PC-3 (cell line): ENCODE measurements at places on chromosomes 5 and 9.
A peak's percentile ranks its signal among the peaks of the same experiment; 100 is the strongest.

DNA sequence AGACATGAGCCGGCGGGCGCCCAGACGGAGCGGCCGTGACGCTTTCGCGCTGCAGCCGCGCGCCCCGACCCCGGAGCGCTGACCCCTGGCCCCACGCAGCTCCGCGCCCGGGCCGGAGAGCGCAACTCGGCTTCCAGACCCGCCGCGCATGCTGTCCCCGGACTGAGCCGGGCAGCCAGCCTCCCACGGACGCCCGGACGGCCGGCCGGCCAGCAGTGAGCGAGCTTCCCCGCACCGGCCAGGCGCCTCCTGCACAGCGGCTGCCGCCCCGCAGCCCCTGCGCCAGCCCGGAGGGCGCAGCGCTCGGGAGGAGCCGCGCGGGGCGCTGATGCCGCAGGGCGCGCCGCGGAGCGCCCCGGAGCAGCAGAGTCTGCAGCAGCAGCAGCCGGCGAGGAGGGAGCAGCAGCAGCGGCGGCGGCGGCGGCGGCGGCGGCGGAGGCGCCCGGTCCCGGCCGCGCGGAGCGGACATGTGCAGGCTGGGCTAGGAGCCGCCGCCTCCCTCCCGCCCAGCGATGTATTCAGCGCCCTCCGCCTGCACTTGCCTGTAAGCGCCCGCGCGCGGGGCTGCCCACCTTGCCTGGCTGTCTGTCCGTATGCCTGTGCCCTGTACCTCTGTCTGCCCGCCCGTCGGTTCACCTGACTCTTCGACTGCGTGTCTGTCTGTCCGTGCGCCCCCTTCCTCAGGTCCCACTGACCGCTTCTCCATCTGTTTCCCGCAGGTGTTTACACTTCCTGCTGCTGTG is 412 bp downstream of the FGF18 start:
- DNase-seq: no peak

DNA sequence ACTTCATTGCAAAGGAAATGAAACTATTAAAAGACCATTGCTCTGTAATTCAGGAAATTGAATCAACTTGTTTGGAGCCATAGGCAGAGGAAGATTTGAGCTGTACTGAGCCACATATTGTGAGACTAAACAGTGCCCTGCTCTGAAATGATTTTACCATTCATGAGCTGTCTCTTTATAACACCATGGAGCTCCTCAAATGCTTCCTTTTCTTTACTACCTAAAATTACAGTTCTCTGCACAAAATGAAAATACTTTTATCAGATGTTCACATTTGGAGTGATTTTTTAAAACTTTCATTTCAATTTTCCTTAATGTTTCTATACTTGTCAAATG is 97.9 kb downstream of the NLN start:
- no peak for DNase-seq

- DNase-seq: no peak
Observed at GRCh38 chr9:108980893-108981292, 32.4 kb downstream of the CTNNAL1 start.

DNA sequence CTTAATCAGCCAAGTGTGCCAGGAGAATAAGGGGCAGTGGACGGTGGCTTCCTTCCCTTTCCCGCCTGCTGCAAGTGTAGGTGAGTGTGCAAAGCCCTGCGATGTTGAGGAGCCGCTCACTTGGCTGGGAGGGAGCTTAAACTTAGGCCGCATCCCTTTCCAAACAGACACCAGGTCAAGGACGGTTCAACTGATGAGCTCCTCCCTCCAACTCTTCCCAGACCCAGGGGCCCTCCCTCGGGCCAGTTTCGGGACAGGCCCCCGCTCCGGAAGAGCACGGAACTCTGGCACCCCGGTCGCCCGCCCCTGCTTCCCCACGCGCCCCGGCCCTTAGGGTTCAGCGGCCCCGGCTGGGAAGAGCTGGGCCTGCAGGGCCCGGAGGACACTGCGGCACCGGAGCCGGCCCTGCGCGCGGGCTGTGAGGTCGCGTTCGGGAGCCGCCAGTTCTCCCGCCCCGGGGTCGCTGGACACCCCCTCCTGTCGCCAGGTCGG is 481 bp downstream of the MRPL36 start:
- DNase-seq: no peak

- DNase-seq: no peak
Observed at GRCh38 chr9:20722221-20722620, 38.2 kb downstream of the FOCAD start.

DNA sequence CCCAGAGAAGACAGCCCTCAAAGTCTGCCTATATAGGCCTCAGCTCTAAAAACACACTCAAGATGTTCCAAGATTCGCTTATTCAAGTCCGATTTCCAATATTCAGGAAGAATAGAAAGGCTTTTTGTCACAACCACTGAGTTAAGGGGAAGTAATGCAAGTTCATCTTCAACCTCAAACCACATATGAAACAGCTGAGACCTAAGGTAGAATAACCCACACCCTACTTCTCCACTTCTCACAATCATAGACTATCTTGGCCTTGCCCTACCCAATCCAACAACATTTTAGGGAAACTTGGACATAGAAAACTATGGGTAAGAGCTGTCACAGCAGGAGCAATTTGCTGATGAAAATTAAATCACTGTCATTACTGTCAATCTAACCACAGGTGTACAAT is 152.0 kb upstream of the LRRTM2 start:
- DNase-seq: no peak

DNA sequence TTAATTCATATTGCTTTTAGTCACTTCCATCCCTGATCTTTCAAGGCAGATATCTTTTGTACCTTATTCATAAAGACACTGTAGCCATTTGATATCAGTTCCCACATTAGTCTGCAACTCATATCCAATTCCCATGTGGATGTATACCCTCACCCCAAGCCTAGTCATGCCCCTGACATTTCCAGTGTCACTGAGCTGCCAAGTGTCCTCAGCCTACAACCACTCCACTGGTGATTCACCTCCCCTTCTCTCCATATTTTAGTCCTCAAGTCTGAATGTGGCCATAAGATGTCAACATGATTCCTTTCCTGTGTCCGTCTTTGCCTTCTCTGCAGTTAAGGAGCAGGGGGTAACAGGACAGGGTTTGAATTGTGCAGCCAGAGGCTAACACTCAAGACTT is 346.9 kb downstream of the RAB3C start:
- DNase-seq: no peak

GRCh38 chr5:34627794-34628193 is 28.3 kb upstream of the RAI14 start:
- peak; percentile 31 for DNase-seq

DNA sequence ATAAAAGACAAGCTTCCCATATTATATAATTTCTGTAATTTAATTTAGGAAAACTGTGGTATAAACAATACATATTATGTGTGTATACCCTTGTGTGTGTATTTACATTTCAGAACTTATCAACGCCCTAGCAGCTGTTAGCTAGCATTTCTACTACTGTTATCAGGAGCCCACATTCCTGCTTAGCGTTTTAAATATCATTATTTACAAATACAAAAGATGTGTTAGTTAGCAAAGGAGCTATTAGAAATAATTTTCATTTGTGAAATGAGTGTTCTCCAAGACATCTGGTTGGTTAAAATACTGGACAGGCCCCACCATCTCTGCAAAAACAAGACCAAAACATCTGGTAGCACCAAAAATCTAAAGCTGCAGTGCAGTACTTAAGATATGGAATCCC is 48.0 kb downstream of the EPB41L4A start:
- no peak for DNase-seq

- no peak for DNase-seq
Observed at GRCh38 chr5:174189654-174190541, 144.4 kb downstream of the NSG2 start.

DNA sequence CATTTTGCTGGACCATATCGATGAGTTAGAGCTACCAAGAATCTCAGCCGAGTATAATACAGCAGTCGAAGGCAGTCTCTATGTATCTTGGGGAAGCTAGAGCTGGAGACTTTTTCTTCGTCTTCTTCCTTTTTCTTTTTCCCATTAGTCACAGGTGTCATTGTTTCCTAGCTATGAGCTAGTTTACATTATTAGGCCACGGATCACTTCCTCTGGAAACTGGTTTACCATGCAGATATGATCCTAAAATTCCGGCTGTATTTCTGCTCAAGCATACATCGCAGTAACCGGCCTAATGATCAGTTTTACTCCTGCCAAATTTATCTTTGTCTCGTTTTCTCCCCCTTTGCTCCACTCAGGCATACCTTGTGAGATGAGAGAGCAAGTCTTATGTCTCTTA is 312.8 kb downstream of the ARHGAP26 start:
- DNase-seq: peak; percentile 52

- DNase-seq: peak; percentile 94
Observed at GRCh38 chr9:96884443-96884842, 30.1 kb upstream of the ZNF782 start.

- DNase-seq: no peak
Observed at GRCh38 chr9:106906129-106906528, 43.2 kb downstream of the ZNF462 start.

GRCh38 chr5:149407323-149408251 is 28.5 kb upstream of the IL17B start:
- no peak for DNase-seq

- peak; percentile 91 for DNase-seq
Observed at GRCh38 chr9:132647355-132647754, 22.4 kb downstream of the DDX31 start.

DNA sequence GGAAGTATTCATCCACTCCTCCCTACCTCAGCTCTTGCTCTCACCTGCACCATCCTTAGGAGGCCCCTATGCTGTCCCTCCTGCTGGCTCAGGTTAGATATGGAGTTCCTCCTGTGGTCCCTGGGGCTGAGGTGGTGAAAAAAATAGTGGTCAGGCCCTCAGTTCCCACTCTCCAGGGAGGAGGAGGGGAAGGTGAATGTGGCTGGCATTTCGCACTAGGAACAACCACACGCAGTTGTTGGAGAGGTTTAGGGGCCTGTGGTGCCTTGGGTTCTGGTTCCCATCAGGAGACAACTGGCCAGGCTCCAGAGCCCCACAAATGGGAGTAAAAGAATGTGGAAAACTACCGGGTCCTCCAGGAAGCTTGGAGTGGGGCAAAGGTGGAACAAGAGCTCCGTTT is 81.7 kb upstream of the HSPA9 start:
- DNase-seq: no peak

DNA sequence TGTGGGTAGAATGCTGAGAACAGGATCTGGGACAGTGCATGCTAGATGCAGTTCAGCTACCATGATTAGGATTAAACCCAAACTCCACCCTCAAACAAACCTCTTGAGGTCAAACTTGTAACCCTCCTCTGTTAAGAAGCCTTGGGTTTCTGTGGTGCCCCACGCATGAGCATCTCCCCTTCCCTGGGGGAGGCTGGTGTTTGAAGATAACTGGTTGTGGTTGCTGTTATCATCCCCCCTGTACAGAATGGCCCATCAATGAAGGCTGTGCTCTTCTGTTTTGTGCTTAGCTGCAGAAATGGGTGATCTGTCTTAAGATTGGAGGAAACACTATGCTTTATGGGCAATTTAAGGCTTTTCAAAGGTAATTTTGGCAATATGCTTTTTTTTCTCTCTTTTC is 4.4 kb upstream of the DAB2IP start:
- no peak for DNase-seq

- no peak for DNase-seq
Observed at GRCh38 chr9:15249981-15250380, 57.0 kb downstream of the TTC39B start.

GRCh38 chr9:101585740-101586139 is 9.0 kb downstream of the PPP3R2 start:
- no peak for DNase-seq

GRCh38 chr9:127835991-127836516 is 18.4 kb downstream of the ENG start:
- DNase-seq: no peak

DNA sequence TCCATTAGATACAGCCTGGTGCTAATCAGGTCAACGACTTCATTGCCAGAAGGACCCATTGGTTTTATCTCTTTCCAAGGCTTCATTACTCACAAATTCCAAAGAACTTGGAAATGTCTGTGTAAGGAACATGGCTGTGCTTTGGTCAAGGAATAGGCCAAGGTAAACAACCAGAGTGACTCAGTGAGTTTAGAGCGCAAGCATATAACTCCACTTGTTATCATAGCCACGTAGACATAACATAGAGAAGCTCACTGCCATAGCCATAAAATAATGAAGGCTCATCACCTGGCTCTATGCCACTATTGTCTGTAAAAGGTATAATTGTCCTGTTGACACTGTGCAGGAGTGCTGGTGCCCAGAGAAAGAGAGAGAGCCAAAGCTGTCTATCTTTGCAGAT is 139.3 kb upstream of the PLCXD3 start:
- peak; percentile 34 for DNase-seq

DNA sequence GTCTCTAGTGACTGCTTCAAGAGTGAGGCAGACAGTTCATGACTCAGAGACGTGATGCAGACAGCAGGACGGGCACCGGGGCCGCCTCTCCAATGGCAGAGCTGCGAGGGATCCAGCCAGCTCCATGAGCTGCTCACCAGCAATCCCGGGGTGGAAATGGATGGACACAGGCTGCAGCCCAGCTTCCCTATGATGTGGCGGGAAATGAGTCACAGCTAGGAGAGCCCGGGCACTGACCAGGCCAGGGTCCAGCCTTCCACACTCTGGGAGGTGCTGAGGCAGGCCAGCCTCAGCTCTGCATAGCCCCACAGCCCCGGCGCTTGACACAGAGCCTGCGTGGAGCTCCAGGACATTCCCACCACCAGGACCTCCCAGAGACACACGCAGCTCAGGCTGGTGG is 244.8 kb upstream of the IRX2 start:
- no peak for DNase-seq

DNA sequence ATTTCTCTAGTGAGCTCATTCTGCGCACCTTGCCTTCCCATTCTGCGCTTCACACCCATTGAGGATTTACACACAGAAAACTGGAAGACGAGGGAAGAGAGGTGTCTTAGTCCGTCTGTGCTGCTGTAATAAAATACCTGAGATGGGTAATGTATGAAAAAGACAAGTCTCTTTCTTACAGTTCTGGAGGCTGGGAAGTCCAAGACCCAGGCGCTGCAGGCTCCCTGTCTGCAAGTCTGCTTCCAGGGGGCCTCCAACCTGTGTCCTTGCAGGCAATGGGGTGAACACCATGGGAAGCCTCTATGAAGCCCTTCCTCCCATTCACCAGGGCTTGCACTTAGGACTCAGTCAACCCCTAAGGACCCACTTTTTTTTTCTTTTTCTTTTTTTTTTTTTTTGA is 245.0 kb downstream of the AUH start:
- no peak for DNase-seq

DNA sequence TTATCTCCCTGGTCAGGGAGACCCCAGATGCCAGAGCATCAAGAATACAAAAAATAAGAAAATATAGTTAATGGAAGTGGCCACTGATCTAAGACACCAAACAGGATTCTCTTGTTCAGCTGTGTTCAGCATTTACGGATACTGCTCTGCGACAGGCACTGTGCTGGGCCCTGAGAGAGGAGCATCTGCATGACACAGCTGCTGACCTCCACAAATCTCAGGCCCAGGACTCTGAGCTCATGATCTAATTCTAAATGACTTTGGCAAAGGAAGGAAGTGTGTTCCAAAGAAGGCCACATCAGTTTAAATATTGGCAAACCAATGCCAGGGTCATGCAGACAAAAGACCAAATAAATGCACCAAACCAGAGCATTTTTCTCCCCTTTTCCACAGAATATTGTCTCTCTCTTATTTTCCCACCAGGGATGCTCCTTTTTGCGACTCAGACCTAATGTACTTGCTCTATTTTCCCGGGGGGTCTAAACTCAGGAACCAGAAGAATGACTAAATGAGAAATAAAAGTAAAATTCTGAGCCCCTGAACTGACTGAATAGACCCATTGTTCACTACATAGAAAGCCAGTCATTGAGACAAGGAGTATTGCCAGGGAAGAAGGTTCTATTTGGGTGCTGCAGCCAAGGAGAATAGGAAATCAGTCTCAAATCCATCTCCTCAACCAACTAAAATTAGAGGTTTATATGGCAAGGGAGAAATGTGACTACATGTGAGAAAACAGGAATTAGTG is 1.4 kb upstream of the AGGF1 start:
- no peak for DNase-seq

GRCh38 chr5:1378096-1378495 is 33.2 kb upstream of the CLPTM1L start:
- no peak for DNase-seq
